Stimulated activated CD4-positive, alpha-beta T cell treated with anti-CD3 and anti-CD28 coated beads, Interleukin-1b, Interleukin-23, amount 100 ng/mL, for 4 hours (primary cell): ENCODE measurements at places on chromosomes 13 and 19.
A peak's percentile ranks its signal among the peaks of the same experiment; 100 is the strongest.

DNA sequence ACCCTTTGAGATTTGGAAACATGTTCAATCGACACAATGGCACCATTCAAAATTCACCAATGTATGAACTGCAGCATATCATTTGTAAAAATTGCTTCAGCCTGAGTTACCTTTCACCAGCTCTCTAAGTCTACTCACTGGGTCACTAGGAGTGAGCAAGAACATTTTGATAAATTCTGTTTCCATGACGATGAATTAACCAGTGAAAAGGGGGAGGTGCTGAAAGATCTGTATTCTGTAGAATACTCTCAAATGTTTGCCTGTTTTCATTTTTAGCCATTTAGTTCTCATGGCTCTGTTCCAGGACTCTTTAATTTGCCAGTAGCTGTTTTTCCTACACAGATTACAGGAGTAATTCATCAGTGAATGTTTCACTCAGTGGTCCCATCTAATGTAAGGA, 883.4 kb downstream of the DIAPH3 start:
- no peak for DNase-seq

DNA sequence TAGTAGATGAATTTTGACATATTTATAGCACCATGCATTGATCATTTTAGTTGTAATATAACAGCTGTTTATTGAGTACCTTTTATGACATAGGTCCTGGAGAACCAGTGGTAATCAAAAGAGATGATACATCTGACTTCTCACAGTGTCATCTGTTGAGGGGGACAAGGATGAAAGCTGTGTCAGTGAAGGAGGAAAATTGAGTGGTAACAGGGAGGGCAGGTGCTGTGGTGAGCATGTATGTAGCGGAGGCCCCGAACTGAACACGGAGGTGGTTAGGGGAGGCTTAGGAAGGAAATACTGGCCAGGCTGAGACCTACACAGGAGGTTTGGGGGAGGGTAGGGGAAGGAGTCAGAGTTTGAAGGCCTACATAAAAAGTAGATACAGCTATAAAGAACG, 199.7 kb downstream of the GGACT start:
- DNase-seq = no peak

DNA sequence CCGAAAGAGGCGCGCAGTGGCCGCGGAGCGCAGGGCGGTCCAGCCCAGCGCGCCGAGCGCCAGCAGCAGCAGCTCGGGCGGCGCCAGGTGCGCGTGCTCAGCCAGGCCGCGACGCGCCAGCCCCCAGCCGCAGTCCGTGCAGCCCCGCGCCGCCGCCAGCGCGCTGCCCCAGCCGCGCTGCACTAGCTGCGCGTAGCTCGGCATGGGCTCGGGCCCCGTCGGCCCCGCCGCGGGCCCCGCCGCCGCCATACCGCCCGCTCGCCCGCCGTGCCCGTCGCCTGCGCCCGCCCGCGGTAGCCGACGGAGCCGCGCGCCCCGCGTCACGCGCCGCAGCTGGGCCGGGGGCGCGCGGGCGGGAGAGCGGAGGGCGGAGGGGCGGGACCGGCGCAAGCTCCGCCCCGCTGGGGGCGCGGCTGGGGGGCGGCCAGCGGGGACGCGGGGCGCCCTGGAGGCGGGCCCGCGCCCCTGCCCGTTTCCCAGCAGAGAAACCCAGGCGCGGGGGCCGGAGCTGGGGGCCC, at the start of gene CERS1:
CERS1 (minus strand) TSS at position 335 of the 518 bp plus-strand sequence; CDS start at position 249, 86 bp downstream.
- DNase-seq = no peak

- no peak for DNase-seq
These were observed 837 bp downstream of the FSD1 start for GRCh38 chr19:4305257-4305612.

DNA sequence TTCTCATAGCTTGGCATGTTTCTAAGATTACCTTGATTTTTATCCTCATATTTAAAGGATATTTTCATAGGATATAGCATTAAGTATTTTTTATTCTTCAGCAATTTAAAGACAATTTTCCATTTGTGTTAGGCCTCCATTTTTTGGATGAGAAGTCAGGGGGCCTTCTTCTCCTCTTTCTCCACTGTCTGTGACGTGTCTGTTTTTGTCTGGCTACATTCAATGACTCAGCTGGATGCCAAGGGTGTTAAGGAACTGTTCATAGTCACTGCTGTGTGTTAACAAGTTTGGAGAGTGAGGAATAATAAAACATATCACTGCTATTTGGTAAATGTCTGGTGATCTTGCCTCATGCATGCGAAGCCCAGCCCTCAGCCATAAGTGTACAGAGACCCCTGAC, 36.4 kb downstream of the ZNF582 start:
- no peak for DNase-seq

DNA sequence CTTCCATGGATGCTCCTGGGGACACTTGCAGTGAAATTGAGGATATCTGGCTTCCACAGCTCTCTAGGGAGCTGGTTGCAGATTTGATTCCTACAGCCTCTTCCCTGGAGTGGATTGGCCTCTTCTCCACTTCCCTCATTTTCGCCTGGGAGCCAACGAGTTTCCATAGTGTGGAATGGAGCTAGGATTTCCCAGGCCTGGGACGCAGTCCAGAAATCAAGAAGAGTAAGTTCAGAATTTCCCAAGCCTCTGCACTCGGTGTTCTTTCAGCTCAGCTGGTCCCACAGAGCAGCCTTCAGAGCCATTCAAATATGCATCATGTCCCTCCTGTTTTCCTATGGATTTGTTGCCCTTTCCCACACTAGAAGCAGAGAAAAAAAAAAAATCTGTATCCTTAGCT, 68.2 kb downstream of the RAP2A start:
- no peak for DNase-seq

DNA sequence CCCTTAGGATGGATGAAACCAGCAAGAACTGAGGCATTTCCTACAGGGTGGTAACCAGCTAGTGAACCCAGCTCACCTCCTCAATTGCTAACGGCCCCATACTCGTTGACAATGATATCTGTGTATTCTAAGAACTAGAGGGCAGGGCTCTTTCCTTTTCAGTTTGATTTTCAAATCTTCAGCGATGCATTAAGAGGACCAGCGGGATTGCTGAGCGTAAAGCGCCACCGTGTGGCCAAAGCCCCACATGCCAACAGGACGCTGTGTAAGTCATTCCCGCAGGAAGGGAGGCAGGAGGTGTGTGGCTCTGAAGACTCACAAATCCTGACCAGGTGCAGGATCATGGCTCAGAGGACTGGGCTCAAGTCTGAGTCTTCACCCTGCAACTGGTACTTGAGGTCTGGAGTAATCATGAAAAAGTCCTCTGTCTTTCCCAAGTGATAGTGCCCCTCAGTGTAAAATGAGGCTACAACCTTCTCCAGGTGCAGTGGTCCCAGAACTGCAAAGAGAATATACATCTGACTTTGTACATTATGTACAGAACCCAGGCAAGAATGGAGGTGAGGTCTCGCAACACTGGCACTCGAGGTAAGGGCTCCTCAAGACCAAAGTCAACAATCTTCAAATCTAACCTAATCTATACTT, 40.9 kb downstream of the C13orf42 start:
- DNase-seq = peak; percentile 75

DNA sequence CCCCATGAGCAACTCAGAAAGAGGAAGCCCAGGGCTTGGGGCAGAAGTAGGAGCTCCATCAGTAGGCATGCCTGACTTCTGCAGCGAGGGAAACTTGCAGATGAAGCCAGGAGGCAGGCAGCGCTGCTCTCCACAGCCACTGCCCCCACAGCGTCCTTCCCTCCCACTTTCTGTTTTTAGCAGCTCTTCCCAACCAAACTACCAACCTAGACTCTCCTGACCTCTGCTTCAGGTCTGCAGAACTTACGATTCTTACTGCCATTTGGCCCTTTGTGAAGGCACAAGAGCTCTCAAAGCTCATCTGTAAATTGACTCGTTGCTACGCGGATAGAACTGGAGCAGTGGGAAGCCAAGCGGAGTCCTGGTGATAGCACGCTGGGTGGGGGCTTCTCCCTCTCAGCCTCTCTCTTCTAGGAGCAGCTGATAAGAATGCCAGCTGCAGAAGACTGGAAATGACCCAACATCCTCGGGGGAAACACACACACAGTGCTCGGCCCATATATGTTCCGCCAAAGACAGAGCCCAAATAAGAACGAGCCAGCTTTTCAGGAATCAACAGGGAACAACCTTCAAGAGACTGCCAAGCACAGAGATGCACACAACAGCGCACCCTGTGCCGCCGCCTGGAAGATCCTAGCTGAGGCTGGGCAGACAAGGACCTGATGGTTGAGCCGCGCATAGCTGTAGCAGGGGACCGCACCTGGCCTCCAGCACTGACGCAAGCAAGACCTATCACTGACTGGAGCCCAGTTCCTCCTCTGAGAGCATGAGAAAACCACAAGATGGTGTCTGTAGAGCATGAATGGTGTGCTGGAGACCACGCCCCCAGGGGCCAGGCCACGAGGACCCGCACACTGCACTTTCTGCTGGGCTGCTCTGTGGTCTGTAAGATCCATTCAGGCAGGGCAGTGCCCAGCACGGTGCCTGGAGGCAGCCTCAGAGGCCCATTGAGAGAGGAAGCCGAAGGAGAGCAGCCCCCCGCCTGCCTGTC, 15.9 kb upstream of the SLC35E1 start:
- DNase-seq = peak; percentile 20

DNA sequence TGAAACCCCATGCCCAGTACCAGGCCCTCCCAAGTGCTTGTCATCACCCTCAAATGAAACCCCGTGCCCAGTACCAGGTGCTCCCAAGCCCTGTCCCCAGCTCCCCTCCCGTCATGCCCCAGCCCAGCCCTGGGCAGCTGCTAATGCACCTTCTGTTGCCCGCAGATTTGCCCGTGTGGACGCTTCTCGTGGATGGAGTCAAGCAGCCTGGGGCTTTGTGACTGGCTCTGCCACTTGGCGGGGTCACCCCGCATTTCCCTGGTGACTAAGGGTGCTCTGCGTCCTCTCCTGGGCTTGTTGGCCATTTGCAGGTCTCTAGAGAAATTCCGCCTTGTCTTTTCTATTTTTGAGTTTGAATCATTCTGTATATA, 82.7 kb downstream of the ATP11A start:
- DNase-seq = no peak

GRCh38 chr19:56107626-56108351, 13.3 kb downstream of the ZNF787 start:
- no peak for DNase-seq

DNA sequence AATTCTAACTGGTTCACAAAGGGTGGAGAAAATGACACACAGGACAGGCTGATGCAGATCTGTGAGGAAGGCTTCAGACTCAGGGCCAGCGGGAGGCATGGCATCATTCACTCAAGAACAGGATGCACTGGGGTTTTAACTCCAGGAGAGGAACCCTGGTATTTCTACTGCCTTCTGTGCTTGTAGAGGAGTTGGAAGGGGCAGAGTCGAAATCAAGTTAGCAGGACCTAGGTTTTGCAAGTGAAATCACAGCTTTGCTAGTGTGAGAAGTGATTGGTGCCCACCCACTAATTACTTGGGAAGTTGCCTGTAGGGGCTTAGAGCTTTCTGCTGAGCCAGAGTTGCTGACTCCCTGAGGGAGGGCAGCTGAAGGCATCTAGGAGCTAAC, 92.7 kb downstream of the AKAP11 start:
- no peak for DNase-seq

DNA sequence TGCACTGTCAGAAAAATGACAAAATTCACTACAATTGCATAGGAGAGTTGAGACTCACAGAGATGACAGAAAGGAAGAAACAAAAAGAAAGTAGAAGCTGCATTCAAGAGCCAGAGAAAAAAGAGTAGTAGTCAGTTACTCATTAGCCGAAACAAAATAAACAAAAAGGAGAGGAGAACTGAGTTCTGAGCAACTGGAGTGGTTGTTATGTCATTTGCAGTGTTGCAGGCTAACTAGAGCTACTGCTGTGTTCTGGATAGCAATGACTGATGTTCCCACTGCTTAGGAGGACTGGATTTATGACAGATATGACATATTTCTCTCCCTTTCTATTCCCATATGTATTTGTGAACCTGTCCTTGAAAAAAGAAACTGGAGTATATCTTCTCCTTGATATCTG, 482.6 kb downstream of the RFC3 start:
- DNase-seq = no peak

- no peak for DNase-seq
These were observed 6.0 kb upstream of the NKPD1 start for GRCh38 chr19:45166723-45167252.

GRCh38 chr13:63501702-63502101, 2086.1 kb upstream of the PCDH20 start:
- no peak for DNase-seq

DNA sequence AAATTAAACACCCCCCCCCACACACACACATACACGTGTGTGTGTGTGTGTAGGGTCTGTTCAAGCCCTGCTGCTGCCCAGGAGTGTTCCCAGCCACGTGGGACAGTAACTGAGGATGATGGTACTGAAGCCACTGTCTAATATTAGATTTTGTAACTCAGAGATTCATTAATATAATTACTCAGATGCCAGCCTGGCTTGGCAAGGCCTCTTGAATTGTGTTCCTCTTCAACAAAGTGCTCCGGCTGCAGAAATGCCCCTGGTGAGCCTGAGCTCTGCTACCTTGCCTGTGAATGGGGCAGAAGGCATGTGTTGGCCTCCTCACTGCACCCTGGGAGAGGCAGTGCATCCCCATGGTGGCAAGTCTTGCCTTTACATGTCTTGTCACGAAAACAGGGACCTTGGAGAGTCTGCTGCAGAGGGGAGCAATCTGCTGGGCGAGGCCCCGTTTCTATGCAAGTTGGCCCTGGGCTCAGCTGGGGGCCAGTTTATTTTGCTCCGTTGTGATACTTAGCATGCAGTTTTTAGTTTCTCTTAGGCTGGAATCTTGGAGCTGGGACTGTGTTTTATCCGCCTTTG, 44.0 kb downstream of the NFIX start:
- DNase-seq = no peak

DNA sequence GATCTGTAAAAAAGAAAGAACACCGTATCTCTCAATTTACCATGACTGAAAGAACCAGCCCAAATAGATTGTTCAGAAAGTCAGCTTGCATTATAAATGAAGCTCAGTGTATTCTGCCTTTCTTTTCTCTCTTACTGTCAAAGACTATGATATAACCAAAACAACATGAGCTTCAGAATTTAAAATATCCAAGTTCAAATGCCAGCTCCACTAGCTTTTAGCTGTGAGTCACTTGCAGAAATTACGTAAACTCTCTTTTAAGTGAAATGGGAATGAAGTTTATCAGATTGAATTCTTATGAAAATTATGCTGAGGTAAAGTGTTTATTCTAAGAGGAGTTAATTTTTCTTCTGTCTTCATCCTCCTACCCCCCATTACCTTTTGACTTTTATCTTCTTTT, 20.0 kb upstream of the POSTN start:
- DNase-seq = no peak

DNA sequence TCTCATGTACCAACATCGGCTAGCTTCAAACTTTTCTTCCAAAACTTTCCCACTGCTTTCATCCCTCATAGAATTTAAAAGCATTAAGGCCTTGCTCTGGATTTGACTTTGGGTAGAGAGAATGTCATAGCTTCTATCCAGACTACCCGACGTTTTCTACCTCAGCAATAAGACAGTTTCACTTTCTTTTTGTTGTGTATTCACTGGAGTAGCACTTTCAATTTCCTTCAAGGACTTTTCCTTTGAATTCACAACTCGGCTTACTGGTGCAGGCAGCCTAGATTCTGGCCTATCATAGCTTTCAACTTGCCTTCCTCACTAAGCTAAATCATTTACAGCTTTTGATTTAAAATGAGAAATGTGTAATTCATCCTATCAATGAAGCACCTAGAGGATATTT, 420.4 kb upstream of the GPC6 start:
- no peak for DNase-seq
